ENCODE measurements at places on chromosomes 7 and 10.

DNA sequence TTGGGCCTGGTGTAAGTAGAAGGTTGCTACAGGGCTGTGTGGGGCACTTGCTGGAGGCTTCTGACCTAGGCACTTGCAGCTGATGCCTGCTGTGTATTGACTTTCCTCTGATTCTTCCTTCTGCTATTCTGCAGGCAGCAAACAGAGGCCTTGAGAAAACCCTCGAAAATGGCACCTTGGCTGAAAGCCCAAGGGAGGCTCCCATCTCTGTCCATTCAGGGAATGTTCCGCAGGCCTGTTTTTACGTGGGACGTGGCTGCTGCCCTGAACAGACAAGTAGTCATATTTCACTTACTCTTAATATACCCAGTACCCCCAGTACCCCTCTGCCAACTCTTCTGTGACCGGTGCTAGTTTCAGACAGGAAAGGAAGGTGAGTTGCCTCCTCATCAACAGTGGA is 664.7 kb downstream of the INHBA start:
- DNase-seq = peak; percentile 31

GRCh38 chr7:70592171-70592570 is 539.8 kb upstream of the GALNT17 start:
- no peak for DNase-seq

- no peak for DNase-seq
These were observed 9.9 kb downstream of the SKIDA1 start for GRCh38 chr10:21515361-21516241.

DNA sequence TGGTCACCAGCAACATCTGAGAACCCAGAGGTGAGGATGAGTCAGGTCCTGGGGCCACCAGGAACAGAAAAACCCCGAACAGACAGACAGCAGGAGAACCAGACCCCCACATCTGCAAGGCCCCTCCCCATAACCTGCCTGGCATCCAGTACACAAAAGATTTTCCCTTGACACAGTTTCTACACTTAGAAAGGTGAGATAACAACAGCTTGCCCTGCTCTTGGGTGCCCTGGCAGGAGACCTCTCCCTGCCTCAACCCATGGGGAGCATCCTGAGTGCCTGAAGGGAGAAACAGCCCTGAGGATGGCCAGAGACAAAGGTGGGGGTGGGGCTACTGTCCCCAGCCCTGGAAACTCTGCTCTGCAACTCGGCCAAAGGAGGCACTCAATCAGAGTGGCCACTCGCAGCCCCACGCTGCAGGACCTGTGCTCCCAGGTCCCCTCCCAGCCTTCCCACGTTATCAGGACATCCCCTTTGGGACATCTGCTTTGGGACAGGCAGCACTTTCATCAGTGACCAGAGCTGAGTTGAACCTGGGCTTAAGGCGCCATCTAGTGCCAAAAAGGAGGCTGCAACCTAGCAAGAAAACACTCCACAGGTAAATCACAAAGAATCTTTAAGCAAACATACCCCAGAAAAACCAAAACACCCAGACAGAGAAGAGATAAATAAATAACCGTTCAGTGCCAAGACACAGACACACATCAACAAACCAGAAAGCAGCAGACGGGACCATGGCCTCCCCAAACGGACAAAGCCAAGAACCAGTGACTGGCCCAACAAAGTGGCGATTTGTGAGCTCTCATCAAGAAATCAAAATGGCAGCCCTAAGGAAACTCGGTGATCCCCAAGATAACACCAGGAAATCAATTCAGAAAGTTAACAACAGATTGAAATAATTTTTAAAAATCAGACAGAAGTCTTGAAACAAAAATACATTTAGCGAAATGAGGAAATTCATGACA is 233.7 kb downstream of the PTPRN2 start:
- DNase-seq = no peak

GRCh38 chr7:375901-376305 is 85.9 kb downstream of the FOXL3 start:
- DNase-seq = no peak

- no peak for DNase-seq
These were observed 102.8 kb upstream of the VSTM2A start for GRCh38 chr7:54439391-54439790.

DNA sequence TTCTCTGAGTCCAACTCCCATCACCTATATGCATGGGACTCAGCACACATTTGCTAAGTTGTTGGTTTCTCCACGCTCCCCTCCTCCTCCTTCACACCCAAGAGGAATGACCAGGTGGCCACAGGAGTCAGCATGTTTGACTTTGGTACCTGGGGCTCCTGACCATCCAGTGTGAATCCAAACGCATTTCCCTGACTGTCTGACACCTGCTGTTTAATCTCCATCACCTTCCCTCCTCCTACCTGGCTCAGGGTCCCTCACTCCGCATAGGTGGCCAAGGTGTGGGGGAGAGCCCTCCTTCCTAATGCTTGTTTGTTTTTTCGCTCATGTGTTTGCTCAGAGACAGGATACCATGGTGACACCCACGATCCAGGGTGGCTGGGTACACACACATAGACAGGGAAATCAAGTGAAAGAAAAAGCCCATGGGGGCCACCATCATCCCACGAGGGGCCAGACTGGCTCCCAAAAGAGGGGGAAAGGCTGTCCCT is 194.9 kb downstream of the KCNMA1 start:
- no peak for DNase-seq
